CD4-positive, alpha-beta T cell (primary cell): ENCODE measurements at places on chromosomes 12 and 14.

- DNase-seq, result no peak
Measured at GRCh38 chr14:101826351-101826750, 64.8 kb downstream of the PPP2R5C start.

- no peak for DNase-seq
Measured at GRCh38 chr14:68877993-68878575, 85.2 kb upstream of the ZFP36L1 start.

GRCh38 chr12:115158816-115159215 is 474.8 kb upstream of the TBX3 start:
- DNase-seq, result no peak

DNA sequence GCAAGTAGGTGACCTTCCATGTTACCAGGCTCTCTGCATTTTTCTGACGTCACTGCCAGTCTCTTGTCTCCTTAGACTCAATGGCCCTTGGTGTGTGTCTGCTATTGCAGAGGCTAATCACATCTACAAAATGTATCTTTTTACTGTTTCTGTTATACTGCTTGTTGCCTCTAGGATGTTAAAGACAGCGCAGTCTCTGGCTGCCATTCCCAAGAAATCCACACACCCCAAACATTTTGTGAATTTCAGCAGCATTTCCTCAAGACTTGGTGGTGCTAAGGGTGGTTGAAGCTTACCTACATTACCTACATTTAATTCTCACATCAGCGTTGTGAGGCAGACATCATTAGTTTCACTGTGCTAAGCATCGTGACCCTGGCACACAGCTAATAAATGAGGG is 87.2 kb downstream of the C12orf75 start:
- no peak for DNase-seq
